DMS 273 treated with DMSO at 0.1 percent for 48 hours (cell line): ENCODE measurements at places on chromosomes 2 and 18.

DNA sequence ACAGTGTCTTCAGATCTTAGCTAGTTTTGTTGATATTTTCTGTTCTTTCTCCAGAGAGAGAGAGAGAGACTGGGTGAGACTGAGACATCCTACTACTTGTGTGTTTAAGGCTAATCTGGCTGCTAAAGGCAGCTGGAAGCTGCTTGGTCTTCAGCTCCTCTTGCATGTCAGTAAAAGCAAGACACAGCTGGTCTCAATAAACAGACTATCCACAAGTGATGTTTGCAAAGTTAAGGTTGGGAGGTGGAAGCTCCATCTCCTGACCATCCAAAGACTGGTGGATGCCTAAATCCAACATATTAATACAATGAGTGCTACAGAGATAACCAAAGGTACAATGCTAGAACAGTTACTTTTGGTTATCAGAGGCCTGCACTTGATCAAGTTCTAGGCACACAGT is 17.8 kb downstream of the ERFE start:
- DNase-seq: no peak

- DNase-seq: peak; percentile 45
Observed at GRCh38 chr2:50995610-50996009, 36.3 kb downstream of the NRXN1 start.

DNA sequence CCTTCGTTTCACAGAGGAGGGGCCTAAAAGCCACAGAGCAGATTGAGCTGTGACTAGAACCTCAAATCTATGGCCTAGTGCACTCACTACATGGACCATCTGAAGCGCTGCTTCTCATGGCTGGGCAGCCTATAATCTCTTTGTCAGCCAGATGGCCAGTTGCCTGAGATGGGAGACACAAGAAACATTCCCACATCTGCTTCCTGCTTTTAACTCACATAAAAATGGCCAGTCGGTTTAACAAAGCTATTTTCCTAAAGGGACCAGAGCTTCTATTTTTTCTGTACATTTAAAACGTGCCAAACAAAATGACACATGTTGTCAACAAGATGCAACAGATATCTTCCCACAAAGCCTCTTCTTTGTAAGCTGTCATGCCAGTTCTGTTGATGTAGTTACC is 173.8 kb downstream of the GFPT1 start:
- DNase-seq: peak; percentile 34

DNA sequence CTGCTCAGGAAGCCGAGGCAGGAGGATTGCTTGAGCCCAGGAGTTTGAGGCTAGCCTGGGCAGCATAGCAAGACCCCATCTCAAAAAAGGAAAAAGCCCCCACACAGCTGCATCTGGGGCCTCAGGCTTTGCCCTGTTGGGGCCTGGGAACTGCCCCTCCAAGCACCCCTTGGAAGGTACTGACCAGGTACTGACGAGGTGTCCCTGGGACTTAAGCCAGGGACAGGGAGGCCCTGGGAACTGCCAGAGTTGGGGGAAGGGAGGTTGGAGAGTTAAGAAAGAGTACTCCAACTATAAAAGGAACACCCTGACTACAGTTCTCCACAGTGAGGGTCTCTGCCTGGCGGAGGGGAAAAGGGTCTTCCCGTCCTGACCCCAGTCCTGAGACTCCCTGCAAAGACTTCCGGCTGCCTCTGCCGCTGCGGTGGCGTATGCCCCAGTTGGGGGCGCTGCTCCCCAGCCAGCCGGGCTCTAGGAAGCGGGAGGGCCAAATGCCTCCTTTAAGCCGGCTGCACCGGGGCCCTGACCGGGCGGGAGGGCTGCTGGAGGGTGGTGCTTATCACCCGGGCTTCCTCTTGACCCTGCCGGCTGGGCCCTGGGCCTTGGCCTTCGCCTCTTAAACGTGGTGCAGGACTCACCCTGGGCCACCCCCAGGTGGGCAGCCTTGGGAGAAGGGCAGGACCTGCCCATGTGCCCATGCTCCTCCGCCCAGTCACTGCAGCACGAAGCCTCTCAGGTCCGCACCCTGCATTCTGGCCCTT is 12.8 kb downstream of the SLC30A3 start:
- DNase-seq: peak; percentile 21

- no peak for DNase-seq
Observed at GRCh38 chr2:28004086-28004485, 113.6 kb downstream of the BABAM2 start.

DNA sequence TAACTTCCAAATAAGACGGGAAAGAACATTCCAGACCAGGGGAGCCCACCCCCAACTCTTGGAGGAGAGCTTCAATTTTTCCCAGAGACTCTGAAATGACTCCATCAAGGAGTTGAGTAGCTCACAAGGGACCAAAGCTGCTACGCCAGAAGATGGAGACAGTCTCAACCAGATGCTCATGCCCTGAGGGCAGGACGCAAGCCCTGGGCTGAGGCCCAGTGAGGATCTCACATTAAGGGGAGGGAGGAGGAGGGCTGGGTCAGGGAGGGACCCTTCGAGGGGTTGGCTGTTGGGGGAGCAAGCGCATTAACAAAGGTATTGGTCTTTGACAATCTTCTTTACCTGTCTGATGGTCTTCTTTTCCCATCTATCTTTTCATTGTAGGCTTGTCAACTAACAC is 141.3 kb upstream of the SLC1A4 start:
- DNase-seq: no peak

- no peak for DNase-seq
Observed at GRCh38 chr2:46871976-46872381, 43.6 kb downstream of the MCFD2 start.

- no peak for DNase-seq
Observed at GRCh38 chr2:10007921-10008808, 35.2 kb upstream of the KLF11 start.

DNA sequence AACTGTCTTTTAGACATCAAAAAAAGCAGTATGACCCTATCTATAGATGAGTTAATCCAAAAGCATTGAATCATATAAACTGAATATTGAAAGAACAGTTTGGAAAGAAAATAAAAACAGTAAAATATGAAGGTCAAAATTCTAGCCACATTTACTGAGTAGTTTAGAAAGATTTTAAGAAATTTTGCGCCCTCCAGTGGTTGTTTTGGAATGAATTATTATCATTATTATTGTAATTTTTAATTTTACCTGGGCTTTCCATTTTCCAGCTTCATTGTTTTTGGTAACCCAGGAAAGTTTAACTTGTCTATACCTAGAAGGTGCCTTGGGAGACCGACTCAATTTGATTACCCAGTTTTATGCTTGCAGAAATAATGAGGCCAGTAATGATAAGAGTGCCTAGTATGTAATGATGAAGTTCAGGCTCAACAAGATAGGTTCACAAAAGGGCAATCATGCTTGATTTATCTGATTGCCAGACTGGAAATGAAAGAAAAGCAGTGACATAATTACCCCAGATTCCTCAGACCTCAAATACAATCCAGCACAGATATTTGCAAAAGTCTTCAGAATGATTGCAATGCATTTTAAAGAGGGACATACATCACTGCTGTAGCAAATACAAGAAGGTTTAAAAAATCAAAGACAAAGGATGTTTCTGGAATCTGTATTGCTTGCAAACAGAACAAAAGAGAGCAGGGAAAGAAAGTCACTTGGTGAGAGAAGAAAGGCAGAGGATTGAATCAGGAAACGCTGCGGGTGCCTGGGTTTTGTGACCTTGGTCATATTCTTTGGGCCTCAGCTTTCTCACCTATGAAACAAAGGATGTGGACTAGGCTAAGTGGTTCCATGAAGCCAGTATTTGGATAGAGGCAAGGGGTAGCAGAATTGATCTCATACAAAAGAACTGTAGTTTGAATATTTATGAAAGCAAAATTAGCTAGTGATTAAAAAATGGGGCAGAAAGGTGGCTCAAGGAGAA is 153.8 kb downstream of the MAP2 start:
- no peak for DNase-seq

DNA sequence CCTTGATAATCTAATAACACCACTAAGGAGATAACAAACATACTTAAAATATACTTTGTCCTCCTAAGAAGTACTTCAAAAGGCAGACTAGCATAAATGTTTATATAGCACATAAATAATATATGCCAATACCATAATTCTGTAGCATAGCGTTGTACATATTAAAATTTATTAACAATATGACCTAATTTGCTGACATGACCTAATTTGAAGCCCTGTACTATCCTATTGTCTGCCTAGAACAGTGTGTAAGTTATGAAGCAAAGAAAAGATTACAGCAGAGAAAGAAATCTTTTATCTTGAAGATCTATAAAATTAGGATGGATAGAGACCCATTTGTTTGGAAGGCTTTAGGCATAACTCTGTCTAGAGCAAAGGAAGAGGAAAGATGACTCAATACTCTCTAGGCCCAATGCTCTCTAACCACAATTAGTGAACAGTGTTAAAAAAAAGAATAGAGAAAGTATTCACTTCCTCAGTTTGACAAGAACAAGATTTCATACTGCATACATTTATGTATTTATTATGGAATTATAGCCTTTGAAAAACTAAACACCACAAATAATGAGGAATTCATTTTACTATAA is 231.3 kb downstream of the ZRANB3 start:
- DNase-seq: no peak

DNA sequence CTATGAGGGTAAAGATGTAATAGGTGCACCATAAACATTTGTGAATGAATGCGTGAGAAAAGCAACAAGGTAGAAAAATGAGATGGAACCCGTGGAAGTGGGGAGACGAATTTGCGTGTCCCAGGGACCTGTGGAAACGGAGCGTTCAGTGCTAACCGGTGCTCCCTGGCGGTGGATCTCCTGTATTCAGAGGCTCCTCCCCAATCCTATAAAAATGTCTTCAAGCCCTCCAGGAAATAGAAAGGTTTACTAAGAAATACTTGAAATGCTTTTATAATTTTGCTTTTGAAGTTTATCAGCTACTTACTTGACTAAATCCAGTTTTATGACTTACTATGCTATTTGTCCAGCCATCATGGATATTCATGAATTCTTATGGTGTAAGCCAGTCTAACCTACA is 62.8 kb upstream of the RBM44 start:
- DNase-seq: no peak

DNA sequence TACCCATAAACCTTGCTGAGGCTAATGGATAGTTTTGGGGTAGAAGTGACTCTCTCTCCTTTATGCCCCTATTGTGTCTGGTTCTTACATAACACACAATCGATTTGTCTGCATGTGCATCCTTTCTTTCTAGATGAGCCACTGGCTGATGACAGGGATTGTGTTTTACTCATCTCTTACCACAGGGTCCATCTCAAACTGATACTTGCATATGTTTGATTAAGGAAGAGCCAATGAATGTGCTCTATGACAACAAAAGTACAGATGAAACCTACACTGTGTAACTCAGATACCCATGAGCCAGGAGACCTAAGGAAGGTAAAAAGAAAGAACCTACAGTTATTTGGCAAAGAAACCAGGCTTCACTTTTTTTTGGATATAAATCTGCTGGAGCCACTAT is 13.2 kb upstream of the BZW1 start:
- DNase-seq: no peak

DNA sequence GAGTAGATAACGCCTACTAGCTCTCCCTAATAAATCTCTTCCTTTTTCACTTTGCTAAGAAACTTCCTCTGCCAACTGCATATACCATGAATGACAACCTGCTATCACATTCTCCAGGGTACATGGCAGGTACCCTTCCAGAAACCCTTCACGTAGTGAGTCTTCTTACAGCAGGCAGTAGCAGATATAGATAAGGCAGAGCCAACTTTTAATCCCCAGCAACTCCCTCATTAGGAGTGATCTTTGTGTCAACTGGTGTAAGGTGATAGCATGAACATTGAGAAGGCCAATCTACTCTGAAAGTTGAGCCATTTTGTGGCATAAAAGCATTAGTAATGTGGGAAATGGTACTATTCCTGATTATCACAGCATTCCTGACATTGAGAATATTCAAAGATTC is 5.7 kb upstream of the STK17B start:
- DNase-seq: no peak

- DNase-seq: no peak
Observed at GRCh38 chr18:7941533-7941932, 374.4 kb downstream of the PTPRM start.

- DNase-seq: no peak
Observed at GRCh38 chr2:109186656-109187250, 57.7 kb downstream of the SH3RF3 start.

GRCh38 chr2:63818271-63818670 is 23.4 kb upstream of the UGP2 start:
- no peak for DNase-seq

GRCh38 chr18:30982285-30982992 is 60.1 kb downstream of the DSC3 start:
- DNase-seq: no peak

DNA sequence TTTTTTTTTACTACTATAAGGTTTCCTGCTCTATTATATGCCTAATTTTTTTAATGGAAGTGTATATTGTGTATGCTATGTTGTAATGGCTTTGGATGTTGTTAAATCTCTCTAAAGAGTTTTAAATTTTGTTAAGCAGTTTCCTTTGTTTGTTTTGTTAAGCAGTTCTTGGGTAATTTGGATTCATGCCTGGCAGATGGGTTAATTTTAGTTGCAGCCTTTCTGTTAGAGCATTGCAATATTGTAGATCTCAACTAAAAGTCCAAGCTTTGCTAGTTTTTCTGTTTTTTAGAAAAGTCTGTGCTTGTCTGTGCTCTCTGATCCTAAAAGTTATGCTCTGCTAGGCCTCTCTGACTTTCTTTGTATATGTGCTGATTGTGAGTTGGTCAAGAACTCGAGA is 1229.0 kb upstream of the NRXN1 start:
- DNase-seq: no peak

DNA sequence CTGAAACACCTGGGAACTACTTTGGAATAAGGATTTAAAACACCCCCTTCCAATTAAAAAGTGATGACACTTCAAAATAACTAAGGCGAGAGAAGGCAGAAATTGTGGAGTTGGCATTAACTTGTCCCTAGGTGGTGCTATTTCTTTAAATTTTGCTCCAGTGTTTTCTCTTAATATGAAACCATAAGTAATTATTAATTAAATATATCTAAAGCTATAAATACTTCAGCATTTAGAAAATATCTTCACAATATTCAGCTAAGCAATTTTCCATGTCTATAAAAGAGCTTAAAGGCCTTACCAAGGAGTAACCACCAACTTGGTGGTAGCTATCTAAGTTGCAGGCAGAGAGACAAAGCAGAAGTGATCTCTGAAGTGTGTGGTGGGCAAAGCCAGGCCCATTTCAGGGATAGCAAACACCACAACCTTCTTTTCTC is 186.8 kb upstream of the PGAP1 start:
- DNase-seq: peak; percentile 11

- DNase-seq: no peak
Observed at GRCh38 chr2:6079405-6079804, 387.2 kb downstream of the SOX11 start.

DNA sequence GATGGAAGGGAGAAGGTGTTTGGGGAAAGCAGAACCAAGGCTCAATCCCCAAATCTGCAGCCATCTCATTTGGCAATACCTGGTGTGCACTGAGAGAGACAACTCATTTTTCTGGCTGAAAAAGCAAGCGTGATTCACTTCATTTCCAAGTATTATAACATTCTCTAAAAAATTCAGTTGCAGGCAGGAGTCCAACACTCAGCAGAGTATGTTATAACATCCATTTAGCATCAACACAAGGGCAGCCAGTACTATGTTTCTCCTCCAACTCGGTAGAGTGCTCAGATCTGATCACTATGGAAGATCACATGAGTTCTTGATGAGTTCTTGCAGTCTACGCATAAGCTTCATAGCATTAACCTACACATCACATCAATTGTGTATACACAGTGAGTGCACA is 99.4 kb upstream of the PID1 start:
- DNase-seq: no peak

GRCh38 chr2:200483729-200484198 is 26.1 kb downstream of the KCTD18 start:
- DNase-seq: no peak
